CD4-positive, alpha-beta T cell (primary cell): ENCODE measurements at places on chromosomes 5 and 9. TPM values are rescaled to one million over a fixed set of nuclear protein-coding genes. Genes with fewer than 3 reads are reported as not detected.

DNA sequence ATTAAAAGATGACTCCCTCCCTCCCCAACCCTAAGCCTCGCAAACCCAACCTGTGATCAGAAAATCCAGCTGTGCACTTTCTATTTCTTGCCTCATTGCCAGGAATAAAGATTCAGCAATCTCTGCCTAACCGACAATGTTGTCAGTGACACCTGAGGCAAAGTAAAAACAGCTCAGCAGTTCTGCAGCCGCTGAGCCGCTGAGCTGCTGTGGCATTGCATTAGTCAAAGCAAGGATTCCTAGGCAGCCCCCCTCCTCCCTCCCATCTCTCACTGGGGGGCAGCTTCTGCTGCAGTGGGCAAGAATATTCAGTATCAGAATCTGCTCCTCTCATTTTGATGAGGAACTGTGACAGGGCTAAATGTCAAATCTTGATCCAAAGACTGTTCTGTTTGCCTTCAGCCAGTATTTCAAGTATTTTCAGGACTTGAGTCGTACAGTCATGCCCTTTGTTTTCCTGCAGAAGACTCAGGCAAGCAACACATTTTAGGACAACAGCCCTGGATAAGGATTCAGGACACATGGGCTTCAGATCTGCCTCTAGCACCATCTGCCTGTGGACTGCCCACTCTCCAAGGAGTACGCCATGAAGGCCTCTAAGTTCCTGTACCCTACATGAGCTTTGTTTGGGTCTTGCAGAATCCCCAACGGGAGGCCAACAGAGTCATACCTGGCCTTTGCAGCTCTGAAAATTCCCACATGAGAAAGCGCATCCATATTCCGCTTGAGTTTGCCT lies 41.1 kb upstream of the DAP start:
- peaks cover 3% of the 10 kb centered on the region for H3K27me3 ChIP-seq
- no peak for DNase-seq
- no peaks in the 10 kb centered on the region for H3K36me3 ChIP-seq
- H3K27ac ChIP-seq = no peak overlapping the region

DNA sequence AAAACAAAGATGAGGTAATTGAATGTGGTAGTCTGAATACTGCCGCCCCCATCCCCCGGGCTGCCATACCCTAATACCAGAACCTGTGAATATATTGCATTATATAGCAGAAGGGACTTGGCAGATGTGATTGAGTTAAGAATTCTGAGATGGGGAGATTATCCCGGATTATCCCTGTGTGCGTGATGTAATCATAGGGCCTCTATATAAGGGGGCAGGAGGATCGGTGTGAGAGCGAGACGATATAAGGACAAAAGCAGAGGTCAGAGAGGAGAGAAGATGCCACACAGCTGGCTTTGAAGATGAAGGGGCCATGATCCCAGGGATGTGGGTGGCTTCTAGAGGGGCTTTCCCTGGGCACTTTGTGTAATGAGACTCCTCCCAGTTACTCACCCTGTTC lies 101.7 kb upstream of the TLE1 start:
- no peaks in the 10 kb centered on the region for H3K27me3 ChIP-seq
- H3K27ac ChIP-seq = no peak overlapping the region
- no peak overlapping the region for H3K4me3 ChIP-seq

The SLC6A7 gene
- not detected for total RNA-seq

GRCh38 chr9:96031916-96032534 lies 156.5 kb downstream of the ERCC6L2 start:
- peaks cover 8% of the 10 kb centered on the region for H3K4me1 ChIP-seq
- DNase-seq = no peak
- H3K27ac ChIP-seq = no peak overlapping the region
- no peak overlapping the region for H3K4me3 ChIP-seq
- peaks cover 7% of the 10 kb centered on the region for H3K27me3 ChIP-seq
- H3K36me3 ChIP-seq = no peaks in the 10 kb centered on the region

The LRRC14B gene
- total RNA-seq = not detected

The GLT6D1 gene
- total RNA-seq = not detected
